EL (cell line): ENCODE measurements at places on chromosomes 6 and 20.

- no peak for DNase-seq
Observed at GRCh38 chr20:40329321-40329720, 359.7 kb downstream of the MAFB start.

DNA sequence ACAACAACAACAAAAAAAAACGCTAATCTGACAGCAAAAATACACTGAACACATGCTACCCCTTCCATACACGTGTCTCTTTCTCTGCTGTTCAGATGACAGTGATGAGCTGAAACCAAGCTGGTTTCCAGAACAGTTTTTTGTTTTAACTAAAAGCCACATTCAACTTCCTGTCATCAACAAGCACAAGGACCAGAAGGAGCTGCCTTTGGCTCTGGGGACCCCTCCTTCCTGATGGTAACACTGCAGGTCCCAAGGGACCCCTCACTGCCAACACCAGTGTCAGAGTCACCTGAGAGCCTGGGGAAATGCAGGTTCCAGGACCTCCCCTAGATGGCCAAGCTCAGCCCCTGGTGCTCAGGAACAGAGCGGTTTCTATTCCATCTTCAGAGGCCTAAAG is 6.0 kb downstream of the CST7 start:
- DNase-seq = no peak

GRCh38 chr20:35446356-35447078 is 8.5 kb upstream of the GDF5 start:
- DNase-seq = no peak

DNA sequence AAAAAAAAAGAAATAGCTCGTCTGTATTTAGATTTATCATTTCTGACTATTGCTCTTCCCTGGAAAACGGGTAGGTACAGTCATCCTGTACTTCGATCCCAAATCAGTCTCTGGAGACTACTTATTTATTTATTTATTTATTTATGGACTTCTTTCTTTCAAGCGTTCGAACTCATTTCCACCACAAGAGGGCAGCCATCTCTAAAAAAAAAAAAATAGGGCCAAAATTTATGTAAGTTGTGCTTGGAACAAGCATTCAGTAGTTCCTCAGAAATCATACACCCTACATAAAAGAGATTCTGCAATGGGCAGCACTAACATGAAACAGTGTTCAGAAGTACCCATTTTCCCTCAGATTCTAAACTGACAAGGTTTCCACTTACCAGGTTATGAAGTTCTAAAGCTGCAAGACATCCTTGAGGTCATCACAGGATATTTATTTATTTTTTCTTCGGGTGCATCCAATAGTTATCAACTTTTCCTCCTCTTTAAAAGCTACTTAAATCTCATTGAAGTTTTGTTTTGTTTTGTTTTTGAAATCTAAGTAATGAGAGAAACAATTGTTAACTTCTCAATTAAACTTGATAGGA is 1.9 kb upstream of the BMP2 start:
- DNase-seq = peak; percentile 58

DNA sequence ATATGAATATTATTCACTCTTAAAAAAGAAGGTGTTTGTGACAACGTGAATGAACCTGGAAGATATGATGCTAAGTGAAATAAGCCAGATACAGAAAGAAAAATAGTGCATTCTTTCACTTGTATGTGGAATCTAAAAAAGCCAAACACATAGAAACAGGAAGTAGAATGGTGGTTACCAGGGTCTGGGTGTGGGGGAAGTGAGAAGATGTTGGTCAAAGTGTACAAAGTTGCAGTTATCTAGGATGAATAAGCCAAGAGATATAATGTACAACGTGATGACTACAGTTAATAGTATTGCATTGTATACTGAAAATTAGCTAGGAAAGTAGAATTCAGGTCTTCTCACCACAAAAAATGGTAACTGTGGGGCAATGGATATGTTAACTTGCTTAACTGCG is 151.1 kb upstream of the HCRTR2 start:
- DNase-seq = no peak

- no peak for DNase-seq
Observed at GRCh38 chr6:15250187-15251168, 4.6 kb downstream of the JARID2 start.

DNA sequence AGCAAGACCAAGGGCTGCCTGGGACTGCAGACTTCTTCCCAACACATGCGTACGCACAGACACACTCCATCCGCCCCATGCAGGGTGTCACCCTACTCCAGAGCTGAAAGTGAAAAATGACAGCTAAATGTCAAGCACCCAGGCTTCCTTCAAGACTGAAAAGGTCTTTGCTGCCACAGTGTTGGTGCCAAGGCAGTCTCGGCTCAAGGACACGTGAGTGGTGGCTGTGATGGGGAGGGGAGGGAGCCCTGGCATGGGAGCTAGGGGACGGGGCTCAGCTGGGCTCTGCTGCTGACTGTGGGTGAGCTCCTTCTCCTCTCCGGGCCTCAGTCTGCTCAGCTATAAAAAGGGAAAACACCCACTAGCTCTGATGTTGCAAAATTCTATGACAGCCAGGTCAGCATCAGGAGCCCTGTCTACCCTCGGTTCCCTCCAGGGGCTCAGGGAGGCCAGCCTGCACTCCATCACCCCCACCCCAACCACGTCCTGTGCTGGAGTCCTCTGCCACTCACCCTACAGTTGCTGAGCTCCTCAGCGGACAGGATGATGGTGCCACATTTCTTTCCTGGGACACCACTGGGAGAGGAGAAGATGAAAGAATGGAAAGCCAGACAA is 47.6 kb downstream of the CPNE5 start:
- no peak for DNase-seq

GRCh38 chr6:11692451-11693376 is 85.9 kb downstream of the ADTRP start:
- no peak for DNase-seq
